CD4-positive, alpha-beta T cell treated with Interleukin-4 for 4 hours (primary cell): ENCODE measurements at places on chromosomes 11 and 22.

GRCh38 chr22:41532908-41533825, 11.1 kb downstream of the POLR3H start:
- peak; percentile 61 for DNase-seq

DNA sequence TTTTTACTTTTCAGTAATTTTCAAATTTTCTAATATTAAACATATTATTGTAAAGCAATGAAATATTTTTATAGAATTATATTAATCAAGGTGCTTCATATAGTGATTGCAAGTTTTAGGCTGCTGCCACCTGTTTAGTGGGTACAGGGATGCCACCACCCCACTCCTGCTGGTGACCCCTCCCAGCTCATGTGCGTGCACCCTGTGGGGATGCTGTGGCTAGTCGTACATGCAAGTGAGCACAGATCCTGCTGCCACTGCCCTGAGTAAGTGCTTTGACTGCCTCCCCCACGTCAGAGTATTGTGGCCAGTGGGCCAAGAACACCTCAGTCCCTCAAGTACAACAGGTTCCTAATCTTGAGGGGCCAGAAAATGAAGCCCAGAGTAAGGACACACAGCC, 320.1 kb upstream of the DDI1 start:
- DNase-seq = no peak

DNA sequence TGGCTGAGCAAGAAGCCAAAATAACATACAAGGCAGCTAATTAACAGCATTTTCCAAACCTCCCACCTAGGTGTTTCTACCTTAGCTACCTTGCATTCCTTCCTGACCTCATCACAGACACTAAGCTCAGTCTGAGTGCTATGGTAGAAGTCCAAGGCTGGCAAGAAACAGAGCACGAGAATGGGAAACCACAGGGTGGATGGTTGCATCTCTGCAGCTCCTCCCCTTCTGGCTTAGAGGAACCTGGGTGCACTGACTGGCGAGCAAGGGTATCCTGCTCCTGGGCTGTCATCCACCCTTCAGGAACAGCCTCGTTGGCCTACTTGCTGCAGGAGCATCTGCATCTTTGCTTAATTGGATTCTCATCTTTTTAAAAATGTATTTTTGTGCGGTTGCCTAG, 73.1 kb upstream of the KIRREL3 start:
- no peak for DNase-seq

DNA sequence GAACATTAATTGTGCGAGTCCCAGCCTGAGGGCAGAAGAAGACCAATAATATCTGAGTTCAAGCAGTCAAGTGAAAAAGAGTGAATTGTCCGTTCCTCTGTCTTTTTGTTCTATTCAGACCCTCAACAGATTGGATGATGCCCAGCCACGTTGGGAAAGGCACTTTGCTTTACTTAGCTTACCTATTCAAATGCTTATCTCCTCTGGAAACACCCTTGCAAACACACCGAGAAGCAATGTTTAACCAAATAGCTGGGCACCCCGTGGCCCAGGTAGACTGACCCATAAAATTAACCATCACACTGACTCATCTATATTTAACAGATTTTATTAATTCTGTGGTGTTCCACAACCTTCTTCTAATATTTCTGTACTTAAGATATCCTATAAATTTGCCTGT, 9.3 kb downstream of the OOSP4A start:
- no peak for DNase-seq

DNA sequence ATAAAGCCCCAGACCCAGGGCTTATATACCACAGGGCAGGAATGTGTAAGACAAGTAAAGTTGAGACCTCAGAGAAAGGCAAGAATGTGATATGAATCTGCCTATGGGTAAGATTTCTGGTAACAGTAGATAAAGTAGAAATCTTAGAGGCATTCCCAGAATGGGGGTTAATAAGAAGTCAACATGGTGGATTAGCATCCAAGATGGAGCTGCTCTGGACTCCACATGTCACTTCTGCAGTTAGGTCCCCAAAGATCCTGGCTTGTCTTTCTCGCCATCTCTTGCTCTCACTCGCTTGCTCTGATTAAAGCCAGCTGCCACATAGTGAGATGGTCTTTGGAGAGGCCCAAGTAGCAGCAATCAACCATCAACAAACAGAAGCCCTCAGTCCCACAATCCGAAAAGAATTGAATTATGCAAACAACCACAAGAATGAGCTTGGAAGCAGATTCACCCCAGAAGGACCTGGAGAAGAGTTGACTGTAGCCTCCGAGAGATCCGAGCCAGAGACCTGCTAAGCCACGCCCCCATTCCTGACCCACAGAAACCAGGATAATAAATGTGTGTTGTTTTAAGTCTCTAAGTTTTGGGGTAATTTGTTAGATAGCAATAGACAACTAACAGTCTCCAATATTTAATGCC, 5.4 kb upstream of the C11orf86 start:
- DNase-seq = no peak

DNA sequence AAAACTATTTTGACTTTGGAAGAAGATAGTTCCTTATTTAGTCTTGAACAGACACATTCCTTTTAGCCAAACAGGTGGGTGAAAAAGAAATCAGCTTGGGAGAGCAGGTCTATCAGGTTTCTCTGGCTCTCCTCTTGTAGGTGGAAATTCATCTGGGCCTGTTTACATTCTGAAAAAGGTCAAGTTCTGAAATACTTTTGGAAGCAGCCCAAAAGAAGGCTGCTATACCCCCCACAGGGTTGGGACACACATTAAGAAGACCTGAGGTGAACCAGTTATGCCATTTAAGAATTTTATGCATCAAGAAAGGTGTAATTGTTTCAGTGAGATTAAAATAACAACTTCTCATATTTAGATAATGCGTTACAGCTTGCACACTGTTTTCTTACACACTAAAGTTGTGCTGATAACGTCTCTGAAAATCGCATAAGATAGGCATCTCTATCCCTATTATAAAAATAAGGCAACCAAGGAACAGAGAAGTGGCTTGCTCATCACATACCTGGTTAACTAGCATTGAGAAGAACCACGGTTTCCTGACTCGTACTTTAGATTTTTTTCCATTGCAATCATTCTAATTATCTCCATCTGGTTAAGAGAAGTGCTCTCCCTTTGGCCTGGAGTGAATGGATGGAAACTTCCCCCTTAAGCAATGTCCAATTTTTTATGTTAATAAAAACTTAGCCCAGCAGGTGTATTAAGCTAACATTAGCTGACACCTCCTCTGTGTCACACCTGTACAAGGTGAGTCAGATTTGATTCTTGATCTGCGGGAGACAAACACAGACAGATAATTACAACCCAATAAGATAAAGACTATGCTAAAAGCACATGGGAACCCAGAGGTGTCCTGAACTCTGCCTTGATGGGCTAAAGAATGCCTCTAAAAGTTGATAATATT, 60.5 kb upstream of the UCP3 start:
- DNase-seq = no peak

DNA sequence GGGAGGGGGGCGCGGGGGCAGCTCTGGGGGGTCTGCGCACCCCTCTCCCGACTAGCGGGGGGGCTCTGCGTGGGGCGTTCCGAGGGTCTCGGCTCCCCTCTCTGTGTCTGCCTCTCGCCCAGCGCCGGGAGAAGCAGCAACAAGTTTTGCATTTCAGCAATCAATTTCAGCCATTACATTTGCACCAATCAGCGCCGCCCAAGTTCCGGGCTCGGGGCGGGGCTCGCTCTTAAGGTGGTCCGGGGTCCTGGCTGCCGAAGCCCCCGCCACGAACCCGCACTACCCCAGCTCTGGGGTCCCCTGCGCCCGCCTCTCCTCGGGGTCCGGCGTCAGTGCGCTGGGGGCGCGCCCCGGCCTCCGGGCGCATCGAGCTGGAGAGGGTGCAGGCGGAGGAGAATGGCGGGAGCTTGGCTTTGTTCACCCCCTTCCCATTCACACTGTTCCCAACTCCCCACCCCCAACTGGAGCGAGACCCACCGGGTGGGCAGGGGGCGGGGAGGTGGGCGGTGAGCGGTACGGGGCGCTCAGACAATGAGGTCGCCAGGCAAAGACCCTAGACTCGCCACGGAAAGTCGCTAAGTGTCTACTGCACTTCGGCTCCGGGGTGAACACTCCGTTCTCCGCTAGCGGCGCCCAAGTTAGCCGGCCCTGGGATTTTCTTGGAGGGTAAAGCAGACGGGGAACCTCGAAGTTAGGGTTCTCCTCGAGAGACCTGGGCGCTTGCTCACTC, at the start of gene MN1:
Gene MN1, minus strand, starts transcription at position 141 of the 730 bp plus-strand sequence. CDS start 1,213 bp downstream, outside the sequence.
- DNase-seq = peak; percentile 54

- DNase-seq = no peak
These were observed 329.7 kb downstream of the CTTN start for GRCh38 chr11:70727899-70728620.

DNA sequence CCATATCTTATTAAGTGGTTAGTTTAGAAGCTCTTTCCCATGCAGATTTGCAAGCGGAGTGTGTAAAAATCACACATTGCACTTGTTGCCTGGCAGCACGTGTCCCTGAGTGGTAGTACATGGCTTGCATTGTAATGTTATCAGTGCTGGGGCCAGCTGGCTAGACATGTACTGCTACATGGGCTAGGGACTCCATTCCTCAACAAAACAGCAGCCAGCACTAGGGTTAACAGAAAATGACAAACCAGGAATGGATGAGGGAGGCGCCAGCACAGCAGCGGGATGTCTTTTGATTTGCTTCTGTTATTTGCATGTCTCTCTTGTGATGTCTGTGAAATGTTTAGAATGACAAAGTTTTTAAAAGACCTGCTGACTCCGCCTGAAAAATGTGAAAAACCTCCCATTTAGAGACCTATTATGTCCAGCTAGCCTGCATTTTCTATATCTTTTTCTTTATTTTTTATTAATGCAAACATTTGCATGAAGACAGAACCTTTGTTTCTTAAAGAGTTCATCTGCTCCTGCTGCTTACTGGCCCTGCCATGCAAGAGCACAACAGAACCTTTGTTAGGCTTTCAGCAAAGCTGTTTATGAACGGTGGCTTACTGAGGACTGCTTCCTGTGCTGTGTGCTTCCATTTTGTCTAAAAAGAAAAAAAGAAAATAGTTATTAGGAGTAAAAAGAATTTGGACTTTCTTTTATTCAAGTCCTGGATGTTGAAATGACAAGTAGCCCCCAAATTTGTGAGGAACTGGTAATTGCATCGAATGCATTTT, 40.7 kb downstream of the CSTPP1 start:
- no peak for DNase-seq

- no peak for DNase-seq
These were observed 43.7 kb downstream of the ISX start for GRCh38 chr22:35109616-35110015.

- DNase-seq = no peak
These were observed 13.5 kb upstream of the SIGIRR start for GRCh38 chr11:428295-428694.
